ENCODE measurements at places on chromosomes 7 and 10.

DNA sequence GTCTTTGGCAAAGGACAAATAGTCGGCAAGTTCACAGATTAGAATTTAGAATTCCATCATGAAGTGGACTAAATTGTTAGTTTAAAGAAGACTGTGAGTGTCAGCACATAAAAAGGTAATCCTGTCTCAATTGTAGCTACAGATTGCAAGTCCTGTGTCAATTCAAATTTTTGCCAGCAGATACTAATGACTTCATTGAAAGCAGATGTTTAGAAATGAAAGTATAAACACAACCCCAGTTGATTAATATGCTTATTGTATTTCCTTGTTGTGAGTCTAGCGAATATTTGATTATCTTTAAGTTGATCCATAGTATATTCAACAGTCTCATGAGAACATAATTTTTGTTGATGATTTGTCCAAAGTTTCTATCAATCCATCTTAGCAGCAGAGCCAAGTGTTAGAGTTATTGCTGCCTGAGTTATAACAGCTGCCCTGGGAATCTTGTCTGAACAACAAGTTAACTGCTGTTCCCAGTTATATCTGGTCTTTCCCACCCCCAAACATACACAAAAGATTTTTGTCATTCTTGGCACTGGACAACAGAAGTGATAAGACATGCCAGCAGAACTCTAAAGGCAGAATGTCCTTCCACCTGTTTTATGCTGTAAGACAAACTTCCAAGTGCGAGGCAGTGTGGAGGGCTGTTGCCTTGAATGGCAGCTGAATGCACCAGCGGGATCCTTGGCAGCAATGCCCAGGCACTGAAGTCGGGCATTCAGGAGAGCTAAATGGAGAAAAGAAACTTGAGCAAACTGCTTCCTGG lies 21.3 kb upstream of the HERPUD2 start:
- no peak for DNase-seq

DNA sequence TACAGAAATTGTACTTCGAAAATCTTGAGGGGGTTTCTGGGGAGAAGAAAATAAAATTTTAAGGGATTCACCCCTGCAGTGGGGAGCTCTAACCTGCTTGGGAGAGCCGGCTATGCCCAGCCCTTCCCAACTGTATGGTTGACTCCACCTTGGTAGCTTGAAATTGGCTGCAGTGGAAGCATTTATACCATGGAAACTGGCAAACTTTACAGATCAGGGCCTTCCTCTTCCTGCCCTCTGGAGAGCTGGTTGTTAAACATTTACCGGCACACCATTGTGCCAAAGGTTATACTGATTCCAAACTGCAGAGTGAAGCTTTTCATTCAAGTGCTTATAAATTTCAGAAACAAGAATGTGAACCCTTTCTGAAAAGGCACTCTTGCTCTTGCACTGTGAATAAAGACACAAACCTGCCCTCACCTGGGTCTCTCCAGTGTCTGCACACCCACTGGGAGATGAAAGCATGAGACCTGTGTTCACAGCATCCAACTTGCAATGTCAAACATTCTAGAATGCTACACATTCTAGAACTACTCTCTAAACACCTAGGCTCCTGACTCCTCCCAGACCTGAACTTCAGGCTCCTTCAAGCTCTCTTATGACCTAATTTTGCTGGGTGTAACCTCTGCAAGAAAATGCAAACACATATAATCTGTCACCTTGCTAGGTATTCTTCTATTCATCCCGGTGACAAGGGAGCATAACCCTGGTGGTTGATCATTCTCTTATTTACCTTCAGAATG lies 44.7 kb downstream of the ABLIM1 start:
- DNase-seq = no peak

- DNase-seq = no peak
Observed at GRCh38 chr10:78511324-78512204, 477.9 kb downstream of the RPS24 start.

DNA sequence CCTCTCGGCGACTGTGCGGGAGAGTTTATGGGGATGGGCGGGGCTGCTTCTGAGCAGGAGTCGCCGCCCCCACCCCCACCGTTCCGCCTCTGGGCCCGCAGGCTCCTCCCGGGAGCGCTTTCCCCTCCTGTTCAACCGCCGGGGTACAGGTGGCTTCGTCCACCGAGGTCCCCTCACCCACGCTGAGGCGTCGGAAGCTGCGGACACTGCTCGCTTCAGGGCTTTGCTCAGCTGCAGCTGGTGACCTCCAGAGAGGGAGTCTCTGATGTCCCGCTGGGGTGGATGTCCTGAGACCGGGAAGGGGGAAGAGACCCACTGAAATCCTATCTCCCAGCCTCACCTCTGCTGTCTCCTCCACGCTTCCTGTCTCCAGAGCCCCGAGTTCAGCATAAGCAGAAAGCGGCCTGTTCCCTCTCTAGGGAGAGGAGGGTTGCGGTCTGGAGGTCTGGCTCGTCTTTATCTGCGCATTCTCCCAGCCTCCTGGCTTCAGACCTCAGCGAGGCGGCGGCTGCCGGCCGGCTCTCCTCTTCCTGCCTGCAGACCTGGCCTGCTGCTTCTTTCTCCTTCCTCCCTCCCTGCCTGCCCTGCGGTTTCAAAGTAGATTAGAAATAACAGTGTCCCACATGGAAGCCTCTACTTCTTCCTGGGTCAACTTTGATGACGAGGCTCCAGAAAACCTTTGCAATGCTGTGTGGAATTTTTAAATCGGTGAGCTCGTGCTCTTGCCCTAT lies 1.8 kb downstream of the CYP2E1 start:
- DNase-seq = no peak

DNA sequence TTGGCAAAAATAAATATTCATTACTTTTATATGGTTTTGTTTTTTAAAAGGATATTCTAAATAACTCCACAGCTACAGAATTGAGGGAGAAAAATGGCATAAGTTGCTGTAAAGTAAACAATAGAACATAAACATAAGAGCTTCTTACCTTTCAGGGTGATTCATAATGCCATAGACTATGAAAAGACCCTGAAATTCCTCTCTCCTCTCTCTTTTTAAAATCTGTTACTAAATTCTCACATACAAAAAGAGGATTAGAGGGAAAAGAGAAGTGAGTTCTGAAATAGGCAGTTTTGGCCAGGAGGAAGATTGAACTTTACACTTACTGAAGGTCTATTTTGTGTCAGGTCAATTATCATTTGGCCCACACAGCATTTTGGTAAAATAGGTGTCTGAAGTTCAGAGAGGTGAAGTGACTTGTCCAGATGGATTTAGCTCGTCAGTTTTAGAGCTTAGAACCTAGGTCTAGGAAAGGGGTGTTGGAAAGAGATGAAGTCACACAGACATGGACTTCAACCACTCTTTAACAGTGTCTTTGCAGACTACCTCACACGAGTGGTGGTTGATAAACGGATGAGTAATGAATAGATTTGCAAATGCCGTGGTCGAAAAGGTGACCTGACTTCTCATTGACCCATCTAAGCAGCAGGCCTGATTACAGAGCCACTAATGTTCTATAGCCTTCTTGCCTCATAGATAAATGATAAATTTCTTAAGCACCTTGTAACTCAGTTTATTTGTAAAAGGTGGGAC lies 190.6 kb upstream of the CCDC6 start:
- no peak for DNase-seq

All from CD4-positive, alpha-beta T cell treated with Interleukin-17A for 4 hours (primary cell).